ENCODE measurements at places on chromosomes 4 and X.

DNA sequence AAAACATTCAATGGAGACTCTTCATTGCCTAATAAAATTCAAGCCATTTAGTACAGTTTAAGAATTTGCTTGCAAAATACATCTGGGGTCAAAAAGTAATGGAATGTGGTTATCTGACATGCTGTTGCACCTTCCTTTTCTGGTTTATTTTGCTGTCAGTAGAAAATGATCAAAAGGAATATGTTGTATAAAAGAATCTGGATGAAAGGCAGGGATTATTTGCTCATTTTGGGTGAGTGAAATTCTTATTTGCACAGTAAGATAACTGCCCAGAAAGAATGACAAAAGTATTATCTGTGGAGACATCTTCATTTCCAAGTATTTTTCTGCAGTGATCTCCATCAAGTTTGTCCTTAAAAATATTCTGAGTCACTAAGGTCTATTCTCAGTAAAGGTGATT is 30.4 kb downstream of the BOD1L1 start:
- no peak for DNase-seq

GRCh38 chrX:47596256-47596655 is 14.0 kb downstream of the TIMP1 start:
- DNase-seq, result no peak

DNA sequence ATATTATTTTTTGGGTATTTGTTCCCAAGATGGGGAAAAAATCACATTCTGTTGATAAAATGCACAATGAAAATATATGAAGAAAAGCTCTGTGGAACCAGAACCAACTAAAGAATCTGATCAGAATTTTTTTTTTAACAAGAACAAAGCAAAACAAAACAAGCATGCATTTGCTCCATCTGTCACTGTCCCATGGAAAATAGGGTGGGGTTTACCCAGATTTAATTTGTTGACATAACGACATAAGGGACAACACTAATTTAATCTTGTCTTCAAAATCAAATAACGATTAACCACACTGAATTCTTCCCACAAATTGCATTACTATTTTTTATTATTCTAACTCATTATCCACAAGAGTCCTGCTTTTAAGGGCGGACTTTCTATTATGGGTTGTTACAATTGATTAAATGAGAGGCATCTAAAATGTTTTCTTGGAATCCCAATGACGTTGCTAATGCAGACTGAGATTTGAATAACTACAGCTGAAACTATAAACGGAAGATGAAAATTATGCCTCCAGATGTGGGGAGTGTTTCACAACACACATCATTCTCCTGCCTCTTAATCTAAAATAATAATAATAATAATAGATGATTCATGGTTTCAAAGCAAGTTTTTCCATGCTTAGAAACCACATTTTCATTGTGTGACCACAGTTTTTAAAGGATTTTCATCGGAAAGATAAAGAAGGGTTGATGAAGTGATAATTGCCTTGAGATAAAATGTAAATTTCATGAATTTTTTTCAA is 307.0 kb upstream of the CPEB2 start:
- no peak for DNase-seq

DNA sequence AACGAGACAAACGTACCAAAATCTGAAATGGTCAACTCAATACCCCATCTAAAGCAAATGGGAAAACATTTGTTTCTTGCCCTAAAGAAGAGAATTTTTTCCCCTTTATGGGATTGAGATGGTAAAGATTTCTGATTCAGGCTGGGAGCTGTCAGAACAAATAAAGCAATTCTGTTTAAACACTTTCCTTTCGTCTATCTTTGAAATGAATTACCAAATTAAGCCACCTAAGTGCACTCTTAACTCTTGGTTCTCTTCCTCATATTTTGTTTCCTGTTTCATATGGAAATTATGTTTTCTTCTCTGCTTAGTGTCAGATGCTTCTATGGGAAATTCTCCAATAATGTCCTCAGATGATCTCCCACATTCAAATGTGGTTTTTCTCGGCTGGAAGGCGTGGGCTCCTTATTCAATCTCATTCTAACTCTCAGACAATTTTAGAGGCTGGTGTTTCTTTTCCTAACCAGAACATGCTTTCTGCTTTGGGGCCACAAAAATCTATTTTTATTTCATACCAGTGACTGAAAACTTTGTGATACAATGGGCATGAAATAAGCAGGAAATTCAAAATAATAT is 50.3 kb upstream of the HPF1 start:
- DNase-seq, result no peak

- DNase-seq, result no peak
These were observed 84.8 kb downstream of the TNIP2 start for GRCh38 chr4:2671267-2671895.

GRCh38 chr4:171583790-171584189 is 229.4 kb upstream of the GALNTL6 start:
- DNase-seq, result no peak

- DNase-seq, result no peak
These were observed 2.5 kb downstream of the MYL5 start for GRCh38 chr4:676871-677235.

GRCh38 chr4:139633195-139633594 is 32.4 kb upstream of the MGST2 start:
- no peak for DNase-seq

DNA sequence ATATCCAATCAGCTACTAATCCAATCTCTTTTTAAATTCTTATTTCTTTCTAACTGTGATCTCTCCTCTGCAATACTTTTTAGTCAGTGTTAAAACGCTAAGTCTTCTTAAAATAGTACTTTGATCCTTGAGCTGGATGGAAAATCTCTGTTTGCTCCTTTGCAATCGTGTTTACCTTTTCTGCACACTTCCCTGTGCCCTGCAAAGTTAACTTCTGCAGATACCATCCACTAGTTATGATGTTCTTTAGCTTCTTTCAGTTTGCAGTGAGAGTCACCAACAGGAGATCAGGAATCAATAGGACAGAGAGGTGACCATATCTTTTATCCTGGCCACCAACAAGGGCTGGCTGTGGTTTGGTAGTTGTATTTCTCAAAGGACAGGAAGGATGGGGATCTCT is 391.5 kb downstream of the GASK1B start:
- DNase-seq, result no peak

GRCh38 chrX:149961572-149961971 is 23.3 kb upstream of the EOLA2 start:
- no peak for DNase-seq

DNA sequence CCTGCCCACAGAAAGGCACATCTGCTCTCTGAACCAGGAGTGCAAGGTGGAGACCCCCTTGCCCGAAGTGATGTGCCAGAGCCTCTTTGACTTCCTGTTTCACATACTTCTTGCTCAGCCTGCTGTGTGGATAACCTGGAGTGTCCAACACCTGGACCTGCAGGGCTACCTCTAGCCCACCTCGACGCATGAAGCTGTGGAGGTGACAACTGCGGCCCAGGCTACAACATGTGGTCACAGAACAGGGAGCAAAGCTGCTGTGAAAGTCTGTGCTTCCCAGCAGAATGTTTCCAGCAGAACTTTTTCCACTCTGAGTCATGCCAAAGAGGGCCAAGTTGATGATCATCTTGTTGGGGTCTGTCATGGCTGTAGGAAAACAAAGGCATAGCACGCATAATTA is 1.5 kb downstream of the GIMD1 start:
- no peak for DNase-seq

- DNase-seq, result no peak
These were observed 1055.9 kb downstream of the PDHA2 start for GRCh38 chr4:96895826-96896225.

DNA sequence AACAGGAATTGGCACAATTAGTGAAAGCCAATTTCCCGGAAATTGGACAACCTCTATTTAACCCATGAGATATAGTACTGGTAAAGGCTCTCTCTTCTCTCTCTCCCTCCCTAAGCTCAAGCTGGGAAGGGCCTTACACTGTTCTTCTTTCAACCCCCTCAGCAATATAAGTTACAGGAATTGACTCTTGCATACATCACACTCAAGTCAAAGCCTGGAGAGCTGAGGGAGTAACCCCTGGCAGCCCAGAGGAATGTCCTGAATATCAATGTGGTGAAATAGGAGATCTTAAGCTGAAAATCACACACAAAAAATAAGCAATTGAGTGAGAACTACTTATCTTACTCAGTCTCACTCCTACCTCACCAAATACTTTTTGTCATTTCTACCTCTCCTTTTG is 186.9 kb upstream of the SPOCK3 start:
- DNase-seq, result no peak

- DNase-seq, result no peak
These were observed 7.6 kb upstream of the PCDH19 start for GRCh38 chrX:100417681-100418080.

- DNase-seq, result no peak
These were observed 253.8 kb downstream of the PCDH7 start for GRCh38 chr4:30973993-30974392.

DNA sequence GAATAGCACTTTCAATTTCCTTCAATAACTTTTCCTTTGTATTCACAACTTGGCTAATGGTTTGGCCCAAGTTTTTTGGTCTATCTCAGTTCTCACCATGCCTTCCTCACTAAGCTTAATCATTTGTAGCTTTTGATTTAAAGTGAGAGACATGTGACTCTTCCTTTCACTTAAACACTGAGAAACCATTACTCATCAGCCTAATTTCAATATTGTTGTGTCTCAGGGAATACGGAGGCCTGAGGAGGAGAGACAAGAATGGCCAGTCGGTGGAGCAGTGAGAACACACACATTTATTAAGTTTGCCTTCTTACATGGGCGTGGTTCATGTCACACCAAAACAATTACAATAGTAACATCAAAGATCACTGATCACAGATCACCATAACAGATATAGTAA is 56.7 kb downstream of the TSPAN5 start:
- DNase-seq, result no peak

DNA sequence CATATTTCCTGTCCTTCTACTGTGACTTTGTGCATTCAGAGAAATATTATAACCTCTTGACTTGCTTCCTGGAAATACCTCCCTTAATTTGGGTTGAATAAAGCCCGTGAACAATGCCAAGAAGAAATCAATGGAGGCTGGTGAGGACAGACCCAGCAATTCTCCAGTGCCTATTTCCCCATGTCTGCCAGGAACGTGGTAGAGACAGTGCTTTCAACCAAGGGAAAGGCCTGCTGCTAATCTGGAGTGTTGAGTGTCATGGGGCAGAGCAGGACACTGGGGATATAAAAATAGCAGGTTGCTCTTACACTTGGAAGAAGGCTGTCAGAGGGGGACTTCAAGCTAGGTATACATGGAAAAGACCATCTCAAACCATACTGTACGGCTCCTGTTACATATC is 19.9 kb downstream of the TSC22D3 start:
- no peak for DNase-seq

- DNase-seq, result no peak
These were observed 75.9 kb downstream of the PAQR3 start for GRCh38 chr4:78863254-78863869.

GRCh38 chr4:107747748-107748486 is 27.9 kb upstream of the PAPSS1 start:
- no peak for DNase-seq

DNA sequence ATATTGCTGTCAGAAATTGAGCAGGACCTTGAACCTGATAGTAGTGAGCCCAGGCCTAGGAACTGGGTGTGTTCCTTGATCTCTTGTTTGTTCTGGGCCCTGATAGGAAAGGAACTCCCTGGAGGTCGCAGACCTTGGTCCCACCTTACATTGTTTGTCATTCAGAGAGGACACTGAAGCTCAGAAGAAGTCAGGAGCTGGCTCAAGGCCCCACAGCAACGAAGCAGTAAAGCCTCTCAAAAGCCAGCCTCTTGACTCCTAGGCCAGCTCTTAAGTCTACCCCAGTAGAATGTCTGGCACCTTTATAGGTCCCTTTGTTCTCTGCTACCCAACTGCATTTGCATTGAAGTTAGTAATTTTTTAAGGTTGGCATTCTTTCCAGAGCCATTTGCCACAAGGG is 46.8 kb downstream of the MAMLD1 start:
- DNase-seq, result no peak

- no peak for DNase-seq
These were observed 18.8 kb downstream of the IL3RA start for GRCh38 chrX:1355131-1356046.

DNA sequence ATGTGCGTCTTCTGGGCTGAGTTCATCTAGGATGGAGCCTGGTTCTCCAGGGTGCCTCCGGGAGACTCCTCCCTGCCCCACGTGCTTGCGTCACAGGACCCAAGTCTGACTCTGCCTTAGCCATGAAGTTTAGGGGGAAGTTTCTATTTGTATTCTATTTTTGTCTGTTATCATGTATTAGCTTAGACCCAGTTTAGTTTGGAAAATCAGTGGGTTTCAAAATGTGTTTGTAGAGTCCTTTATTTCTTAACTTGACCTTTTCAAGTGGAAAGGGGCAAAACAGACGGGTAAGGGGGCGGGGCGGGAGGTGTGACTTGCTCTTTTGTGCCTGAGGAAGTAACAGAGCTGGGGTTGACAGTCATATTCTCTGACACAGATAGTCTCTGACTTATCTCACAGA is 86.0 kb downstream of the HTT start:
- DNase-seq, result no peak

DNA sequence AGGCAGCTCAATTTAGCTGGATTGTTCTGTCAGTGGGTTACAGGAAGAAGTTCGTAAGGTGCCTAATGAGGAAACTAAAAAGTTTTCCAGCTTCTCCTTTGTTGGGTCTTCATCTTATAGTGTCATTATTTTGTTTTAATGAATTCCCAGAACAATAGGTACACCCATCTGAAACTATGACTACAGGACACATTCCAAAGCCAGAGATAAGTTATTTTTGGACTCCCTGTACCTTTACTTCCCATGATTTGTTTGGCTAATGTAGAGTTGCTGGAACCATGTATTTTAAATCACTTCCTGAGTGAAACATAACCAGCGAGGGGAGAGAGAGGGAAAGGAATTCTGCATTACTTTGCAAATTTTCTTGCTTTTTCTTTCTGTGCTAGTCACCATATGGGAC is 114.0 kb downstream of the CLCN5 start:
- no peak for DNase-seq

GRCh38 chr4:178090640-178091411 is 648.6 kb upstream of the AGA start:
- no peak for DNase-seq

DNA sequence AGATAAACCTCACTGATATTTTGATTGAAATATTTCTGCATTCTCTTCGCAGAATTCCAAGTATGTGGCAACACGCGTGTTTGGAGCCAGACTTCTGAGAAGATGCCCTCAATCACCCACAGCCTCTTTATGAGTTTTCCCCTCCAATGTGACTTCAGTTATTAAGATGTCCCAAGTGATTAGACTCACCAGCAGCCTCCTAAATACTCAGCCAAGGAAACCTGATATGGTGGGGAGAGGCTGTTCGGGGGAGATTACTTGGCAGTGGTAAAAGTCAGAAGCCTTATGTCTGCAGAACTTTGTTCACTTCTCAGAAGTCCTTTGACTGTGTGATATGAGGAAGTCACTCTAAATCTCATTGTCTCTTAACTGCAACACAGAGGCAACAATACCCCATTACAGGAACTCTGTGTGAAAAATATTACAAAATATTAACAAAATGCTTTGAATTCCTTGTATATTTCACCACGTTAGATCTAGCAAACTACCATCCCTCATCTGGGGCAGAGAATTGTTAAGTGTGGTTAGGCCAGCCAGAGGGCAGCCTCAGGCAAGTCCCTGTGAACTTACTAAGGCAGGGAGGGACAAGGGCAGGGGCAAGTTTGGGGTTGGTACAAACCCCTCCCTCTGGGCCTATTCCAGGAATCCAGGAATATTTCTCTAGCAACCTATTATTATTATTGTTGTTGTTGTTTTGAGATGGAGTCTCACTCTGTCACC is 151.4 kb upstream of the USP9X start:
- peak; percentile 95 for DNase-seq

Measured in KBM-7 (cell line).